HuH-7 (cell line): ENCODE measurements at places on chromosomes 3 and 15.

DNA sequence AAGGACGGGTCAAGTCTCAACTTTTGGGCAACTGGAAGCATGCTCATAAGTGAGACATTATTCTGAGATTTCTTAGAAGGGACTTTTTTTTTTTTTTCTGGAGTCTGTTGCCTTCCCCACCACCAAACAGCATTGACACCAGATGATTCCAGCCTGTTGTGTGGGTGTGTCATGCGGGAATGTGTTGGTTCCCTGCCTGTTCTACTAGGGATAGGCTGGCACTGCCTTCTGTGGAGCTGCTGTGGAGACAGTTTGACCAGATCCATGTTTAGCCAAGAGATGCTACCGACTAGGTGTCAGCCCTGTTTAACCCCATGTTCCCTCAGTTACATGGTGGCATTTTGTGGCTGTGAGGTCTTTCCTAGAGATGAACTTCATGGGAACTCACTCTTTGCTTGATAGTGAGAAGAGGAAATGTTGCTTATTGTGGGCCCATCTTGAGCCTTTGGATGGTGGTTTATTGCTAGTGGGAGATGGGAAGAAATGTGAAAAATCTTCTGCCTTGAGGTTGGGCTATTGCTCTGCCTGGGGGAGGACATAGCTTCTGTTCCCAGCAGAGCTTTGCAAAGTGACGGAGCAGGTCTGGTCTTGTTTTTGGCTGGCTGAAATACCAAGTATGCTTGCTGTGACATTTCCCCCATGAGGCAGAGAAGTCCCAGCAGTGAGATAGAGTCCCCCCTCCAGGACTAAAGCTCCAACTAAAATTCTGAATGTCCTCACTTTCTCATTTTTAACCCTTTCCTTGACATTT is 31.3 kb downstream of the TRAK1 start:
- DNase-seq: no peak

DNA sequence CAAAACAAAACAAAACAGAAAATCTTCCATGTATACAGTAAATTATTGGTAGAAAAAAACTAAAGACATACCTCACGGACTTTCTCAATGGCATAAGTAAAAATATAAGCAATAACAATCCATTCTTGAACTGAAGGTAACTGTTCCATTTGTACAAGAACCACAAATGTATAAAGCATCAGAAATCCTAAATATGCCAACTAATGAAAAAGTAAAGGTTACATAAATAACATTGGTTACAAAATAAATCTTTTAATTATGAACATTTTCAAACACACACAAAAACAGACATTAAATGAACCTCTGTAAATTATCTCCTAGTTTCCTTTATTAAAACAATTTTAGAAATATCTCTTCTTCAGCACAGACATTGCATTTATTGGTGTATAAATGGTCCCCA is 60.7 kb upstream of the USP50 start:
- no peak for DNase-seq

DNA sequence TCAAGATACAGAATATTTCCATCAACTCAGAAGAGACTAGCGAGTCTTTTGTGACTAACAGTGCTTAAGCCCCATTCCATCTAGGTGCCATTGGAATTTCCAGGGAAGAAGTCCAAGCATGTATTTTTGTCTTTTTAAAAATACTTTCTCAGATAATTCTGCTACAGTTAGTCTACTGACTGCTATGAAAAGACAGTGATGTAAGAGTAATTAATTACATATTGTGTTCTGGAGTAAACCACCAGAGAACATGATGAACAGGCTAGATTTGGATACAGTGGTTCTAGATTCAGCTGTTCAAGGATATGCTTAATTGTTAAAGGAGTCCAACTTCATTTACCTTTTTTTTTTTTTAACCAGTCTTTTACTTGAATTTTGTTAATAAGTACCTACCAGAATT is 34.8 kb upstream of the PAK6 start:
- no peak for DNase-seq

GRCh38 chr3:162103808-162104207 is 607.2 kb downstream of the OTOL1 start:
- no peak for DNase-seq
